ENCODE measurements at places on chromosomes 2 and 18. TPM values are rescaled to one million over a fixed set of nuclear protein-coding genes. Genes with fewer than 3 reads are reported as not detected.

DNA sequence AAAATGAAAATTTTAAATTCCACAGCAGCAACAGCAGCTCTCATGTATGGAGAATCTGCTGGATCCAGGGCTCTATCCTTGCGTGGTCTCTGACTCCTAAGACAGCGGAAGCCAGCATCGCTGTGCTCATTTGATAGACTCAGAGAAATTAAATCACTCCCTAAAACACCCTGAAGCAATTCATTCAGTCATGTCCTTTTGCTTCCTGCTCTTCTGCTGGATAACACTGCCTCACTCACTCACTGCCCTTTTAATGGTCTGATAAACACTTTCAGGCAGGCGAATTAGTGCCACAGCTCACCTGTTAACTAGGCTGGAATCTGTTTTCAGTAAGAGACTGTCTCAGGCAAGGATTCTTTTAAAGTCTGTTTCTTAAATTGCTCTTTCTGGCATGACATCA is 10.0 kb downstream of the WIPF1 start:
- H3K27ac ChIP-seq, result no peak overlapping the region
- peaks cover 22% of the 10 kb centered on the region for H3K4me1 ChIP-seq
- H3K36me3 ChIP-seq, result peaks cover 18% of the 10 kb centered on the region
- DNase-seq, result no peak
- H3K4me3 ChIP-seq, result no peak overlapping the region

Gene FSHR
- not detected for total RNA-seq

DNA sequence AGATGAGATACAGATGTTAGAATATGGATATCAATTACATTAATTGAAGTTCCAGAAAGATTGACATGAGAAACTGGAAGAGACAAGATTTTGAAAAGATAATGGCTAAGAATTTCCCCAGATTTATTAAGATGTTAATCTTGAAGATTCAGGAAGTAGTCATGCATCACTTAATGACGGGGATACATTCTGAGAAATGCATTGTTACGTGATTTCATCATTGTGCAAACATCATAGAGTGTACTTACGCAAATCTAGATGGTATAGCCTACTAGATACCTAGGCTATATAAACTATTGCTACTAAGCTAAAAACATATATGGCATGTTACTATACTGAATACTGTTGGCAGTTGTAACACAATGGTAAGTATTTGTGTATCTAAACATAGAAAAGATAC is 6.8 kb upstream of the CHMP3 start:
- H3K4me1 ChIP-seq, result no peaks in the 10 kb centered on the region
- H3K27me3 ChIP-seq, result no peaks in the 10 kb centered on the region
- no peaks in the 10 kb centered on the region for H3K36me3 ChIP-seq
- no peak overlapping the region for H3K27ac ChIP-seq

DNA sequence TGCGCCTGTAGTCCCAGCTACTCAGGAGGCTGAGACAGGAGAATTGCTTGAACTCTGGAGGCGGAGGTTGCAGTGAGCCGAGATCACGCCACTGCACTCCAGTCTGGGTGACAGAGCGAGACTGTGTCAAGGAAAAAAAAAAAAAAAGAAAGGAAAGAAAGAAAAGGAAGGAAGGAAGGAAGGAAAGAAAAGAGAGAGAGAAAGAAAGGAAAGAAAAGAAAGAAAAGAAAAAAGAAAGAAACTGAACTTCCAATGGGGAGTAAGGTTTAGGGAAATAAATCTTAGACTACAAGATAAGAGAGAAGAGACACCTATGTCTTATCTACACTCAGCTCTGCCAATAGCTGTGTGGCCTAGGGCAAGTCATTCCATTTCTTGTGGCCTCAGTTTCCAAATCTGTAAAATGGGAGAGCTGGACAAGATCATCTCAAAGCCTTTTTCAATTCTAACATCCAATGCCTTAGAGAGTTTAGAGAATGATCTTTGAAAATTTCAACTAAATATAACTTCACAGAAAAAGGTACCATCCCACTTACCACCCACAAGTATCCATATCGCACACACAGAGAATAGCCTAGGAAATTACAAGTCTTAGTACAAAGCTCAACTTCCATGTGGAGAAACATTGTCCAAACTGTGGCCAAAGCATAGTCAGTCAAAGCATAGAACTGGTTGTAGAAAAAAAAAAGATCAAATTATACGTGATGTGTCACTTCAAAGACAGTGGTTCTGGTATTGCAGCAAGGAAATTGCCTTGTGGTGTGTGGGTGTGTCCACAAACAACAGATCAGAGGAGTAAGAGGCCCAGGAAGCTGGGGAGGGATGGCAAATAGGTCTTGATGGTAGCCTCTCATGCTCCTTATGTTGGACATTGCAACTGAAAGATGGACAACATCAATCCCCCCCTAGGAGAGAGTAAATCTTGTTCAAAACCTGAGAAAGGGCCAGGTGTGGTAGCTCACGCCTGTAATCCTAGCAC is 42.4 kb downstream of the SLC14A2 start:
- no peaks in the 10 kb centered on the region for H3K27me3 ChIP-seq
- no peak for DNase-seq
- H3K27ac ChIP-seq, result no peak overlapping the region
- H3K36me3 ChIP-seq, result no peaks in the 10 kb centered on the region

- no peaks in the 10 kb centered on the region for H3K27me3 ChIP-seq
- H3K27ac ChIP-seq, result no peak overlapping the region
- no peak overlapping the region for H3K4me3 ChIP-seq
Observed at GRCh38 chr2:105772362-105772761, 27.6 kb downstream of the NCK2 start.

All from upper lobe of right lung (tissue), 1 donor.